ENCODE measurements at places on chromosomes 1 and 21.

DNA sequence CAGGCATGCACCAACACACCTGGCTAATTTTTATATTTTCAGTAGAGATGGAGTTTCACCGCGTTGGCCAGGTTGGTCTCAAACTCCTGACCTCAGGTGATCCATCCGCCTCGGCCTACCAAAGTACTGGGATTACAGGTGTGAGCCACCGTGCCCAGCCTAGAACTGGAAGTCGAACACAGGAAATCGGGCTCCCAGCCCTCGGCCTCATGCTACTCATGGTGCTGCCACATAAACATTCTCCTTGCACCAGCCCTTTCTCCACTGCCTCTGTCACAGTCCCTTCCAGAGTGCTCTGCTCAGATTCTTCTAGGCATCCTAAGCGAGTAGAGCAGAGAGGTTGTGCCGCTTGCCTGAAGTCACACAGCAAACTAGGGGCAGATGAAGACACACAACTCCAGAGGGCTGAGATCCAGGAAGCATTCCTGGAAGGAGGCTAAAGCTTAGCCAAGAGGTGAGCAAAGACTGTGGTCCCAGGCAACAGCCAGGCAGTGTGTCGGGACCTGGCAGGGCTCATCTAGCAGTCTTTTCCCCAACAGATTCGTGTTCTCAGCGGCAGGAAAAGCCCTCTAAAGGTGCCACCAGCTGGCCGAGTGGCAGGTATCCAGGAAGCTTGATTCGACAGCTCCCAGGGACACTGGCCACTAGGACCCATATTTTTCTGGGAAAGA, 29.6 kb upstream of the NPPB start:
- DNase-seq: no peak
- no peak overlapping the region for H3K4me3 ChIP-seq
- H3K27ac ChIP-seq: no peak overlapping the region
- no peaks in the 10 kb centered on the region for H3K27me3 ChIP-seq
- H3K4me1 ChIP-seq: no peaks in the 10 kb centered on the region
- no peaks in the 10 kb centered on the region for H3K36me3 ChIP-seq

DNA sequence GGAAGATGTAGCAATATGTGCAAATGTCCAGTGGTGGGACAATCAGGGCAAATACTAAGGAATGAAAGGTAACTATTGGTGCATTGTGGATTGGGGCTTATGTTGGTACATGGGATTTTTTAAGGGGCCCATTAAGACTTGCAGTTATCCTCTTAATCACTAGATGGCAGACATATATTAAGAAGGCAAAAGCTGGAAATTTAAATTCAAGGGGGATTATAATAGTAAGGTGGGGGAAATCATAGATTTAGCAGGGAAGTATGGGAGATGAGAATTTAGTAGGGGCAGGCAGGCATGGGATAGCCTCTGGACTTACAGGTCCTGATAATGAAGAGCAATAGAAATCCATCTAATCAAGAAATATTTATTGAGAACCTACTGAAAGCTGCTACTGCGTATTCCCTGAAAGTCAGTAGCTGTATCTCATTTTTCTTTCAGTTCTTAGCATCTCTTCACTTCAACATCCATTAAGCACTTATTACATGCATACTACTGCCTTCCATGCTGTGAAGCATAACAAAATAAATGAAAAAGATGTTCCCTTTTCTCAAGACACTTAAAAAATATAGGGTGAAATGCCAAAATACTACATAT, 251.8 kb downstream of the CRB1 start:
- no peak overlapping the region for H3K4me3 ChIP-seq
- H3K27ac ChIP-seq: no peak overlapping the region
- H3K4me1 ChIP-seq: no peaks in the 10 kb centered on the region
- peak; percentile 17 for DNase-seq
- no peaks in the 10 kb centered on the region for H3K27me3 ChIP-seq

DNA sequence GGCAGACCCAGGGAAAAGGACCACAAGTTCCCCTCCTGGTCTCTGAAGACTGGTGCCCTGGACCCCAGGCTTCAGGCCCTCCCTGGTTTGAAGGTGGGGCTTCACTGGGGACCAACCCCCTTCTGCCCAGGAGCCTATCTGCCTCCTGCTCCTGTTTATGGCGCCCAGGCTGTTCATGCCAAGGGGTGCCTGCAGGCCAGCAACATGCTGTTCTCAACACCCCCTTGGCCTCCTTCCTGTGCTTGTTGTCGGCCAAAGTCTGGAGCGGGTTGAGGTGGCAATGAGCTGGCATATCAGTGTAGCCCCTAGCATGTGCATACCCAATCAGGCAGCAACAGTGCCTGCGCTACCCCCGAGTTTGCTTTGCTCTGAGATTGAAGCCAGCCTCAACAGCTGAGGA, 46.3 kb downstream of the ATP6V1G3 start:
- H3K4me1 ChIP-seq: no peaks in the 10 kb centered on the region
- no peak for DNase-seq
- H3K27ac ChIP-seq: no peak overlapping the region
- no peak overlapping the region for H3K4me3 ChIP-seq
- no peaks in the 10 kb centered on the region for H3K36me3 ChIP-seq
- no peaks in the 10 kb centered on the region for H3K27me3 ChIP-seq

DNA sequence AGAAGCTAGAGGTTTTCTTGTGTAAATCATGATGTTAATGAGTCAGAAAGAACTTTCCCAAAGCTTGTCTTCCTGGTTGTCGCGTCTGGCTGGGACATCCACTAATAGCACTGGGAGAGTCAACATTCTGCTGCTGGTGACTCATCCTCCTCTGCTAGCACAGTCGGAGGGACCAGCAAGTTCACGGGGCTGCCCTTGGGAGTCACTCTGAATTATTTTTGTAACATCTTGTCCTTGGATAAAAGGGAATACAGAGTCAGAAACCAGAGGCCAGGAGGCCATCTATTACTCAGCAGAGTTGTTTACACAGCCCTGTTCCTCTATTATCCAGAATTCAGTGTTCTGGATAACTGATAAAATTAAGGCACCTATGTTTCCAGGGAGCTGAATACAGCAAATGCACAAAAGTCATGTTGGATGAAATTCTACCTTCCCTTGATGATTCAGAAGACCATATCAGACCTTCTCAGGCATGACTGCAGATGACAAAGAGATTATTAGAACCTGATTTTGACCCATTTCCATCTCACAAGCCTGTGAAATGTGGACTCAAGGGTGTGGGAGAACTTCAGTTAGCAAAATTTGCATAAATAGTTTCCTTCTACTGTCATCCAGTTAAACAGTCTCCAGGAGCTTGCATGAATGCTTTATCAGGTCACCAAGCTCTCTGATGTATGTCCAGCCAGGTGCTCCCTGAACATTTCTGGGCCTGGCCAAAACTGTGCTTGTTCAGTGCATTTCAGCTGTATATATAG, 68.1 kb downstream of the JAK1 start:
- peaks cover 17% of the 10 kb centered on the region for H3K4me1 ChIP-seq
- H3K36me3 ChIP-seq: peaks cover 5% of the 10 kb centered on the region
- H3K27me3 ChIP-seq: no peaks in the 10 kb centered on the region
- peak; percentile 55 for DNase-seq

GRCh38 chr1:230176326-230176725, 109.3 kb downstream of the GALNT2 start:
- H3K27me3 ChIP-seq: no peaks in the 10 kb centered on the region
- peaks cover 4% of the 10 kb centered on the region for H3K4me1 ChIP-seq
- H3K4me3 ChIP-seq: no peak overlapping the region
- DNase-seq: no peak

DNA sequence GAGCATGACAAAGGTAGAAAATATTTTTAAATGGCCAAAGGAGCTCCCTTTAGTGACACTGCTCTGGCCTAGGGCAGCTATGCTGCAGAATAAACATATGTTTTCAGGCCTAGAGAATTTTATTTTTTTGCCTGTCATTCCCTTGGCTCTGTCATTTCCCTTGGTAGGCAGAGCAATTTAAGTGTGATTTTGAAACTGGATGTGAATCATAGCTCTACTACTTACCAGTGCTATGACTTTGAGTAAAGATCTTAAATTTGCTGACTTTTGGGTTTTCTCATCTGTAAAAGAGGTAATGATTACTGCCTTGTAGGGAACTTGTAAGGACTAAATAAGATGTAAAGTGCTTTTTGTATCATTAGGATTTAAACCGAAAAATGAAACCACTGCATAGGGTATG, 189.0 kb upstream of the ZRANB2 start:
- H3K4me3 ChIP-seq: no peak overlapping the region
- no peak for DNase-seq
- no peaks in the 10 kb centered on the region for H3K36me3 ChIP-seq
- no peaks in the 10 kb centered on the region for H3K27me3 ChIP-seq
- no peak overlapping the region for H3K27ac ChIP-seq

DNA sequence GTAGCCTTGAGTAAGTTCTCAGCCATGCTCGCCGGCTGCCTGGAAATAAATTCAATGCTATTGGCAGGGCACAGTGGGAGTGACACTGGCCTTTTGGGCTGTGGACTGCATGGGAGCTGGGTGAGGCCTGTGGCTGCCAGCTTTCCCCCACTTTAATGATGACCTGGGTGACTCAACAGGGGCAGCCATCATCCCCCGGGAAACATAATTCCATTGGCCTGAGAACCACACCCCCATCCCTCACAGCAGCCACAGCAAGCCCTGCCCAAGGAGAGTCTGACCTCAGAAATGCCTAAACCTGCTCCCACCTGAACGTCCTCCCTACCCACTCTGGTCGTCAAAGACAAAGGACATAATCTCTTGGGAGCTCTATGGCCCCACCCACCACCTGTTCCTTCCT, 384.0 kb downstream of the LTN1 start:
- no peak for DNase-seq
- no peak overlapping the region for H3K27ac ChIP-seq
- H3K36me3 ChIP-seq: no peaks in the 10 kb centered on the region

GRCh38 chr1:44270686-44271628, 57.7 kb downstream of the DMAP1 start:
- no peak overlapping the region for H3K27ac ChIP-seq
- peaks cover under 1% of the 10 kb centered on the region for H3K4me1 ChIP-seq
- no peak overlapping the region for H3K4me3 ChIP-seq
- DNase-seq: no peak
- H3K36me3 ChIP-seq: peaks cover 2% of the 10 kb centered on the region
- H3K27me3 ChIP-seq: no peaks in the 10 kb centered on the region

- no peaks in the 10 kb centered on the region for H3K4me1 ChIP-seq
- H3K27me3 ChIP-seq: no peaks in the 10 kb centered on the region
- no peak overlapping the region for H3K4me3 ChIP-seq
- no peaks in the 10 kb centered on the region for H3K36me3 ChIP-seq
- DNase-seq: no peak
- H3K27ac ChIP-seq: no peak overlapping the region
These were observed 95.1 kb upstream of the TSPAN2 start for GRCh38 chr1:115184260-115184950.

DNA sequence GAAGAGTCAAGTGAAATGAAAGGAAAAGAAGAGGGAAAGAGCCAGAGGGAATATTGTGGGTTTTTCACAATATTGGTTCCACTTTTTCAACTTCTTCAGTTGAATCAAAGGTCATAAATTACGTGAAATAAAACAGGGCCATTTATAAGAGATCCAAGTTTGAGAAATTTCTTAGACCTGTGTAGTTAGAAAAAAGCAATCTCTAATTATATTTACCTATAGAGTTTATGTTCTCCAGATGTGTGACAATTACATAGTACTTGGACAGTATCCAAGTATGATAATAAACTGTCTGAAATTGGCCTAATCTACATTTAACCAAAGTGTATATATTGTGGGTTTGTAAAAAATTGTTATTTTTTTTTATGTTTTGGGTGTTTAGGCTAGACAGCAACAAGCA, 14.4 kb downstream of the DR1 start:
- no peak for DNase-seq
- no peak overlapping the region for H3K27ac ChIP-seq
- peaks cover 8% of the 10 kb centered on the region for H3K4me1 ChIP-seq
- H3K27me3 ChIP-seq: no peaks in the 10 kb centered on the region
- no peak overlapping the region for H3K4me3 ChIP-seq

- no peak for DNase-seq
- peaks cover 12% of the 10 kb centered on the region for H3K4me1 ChIP-seq
- H3K4me3 ChIP-seq: no peak overlapping the region
- H3K27ac ChIP-seq: no peak overlapping the region
- H3K27me3 ChIP-seq: no peaks in the 10 kb centered on the region
These were observed 7.5 kb downstream of the LRRC8C start for GRCh38 chr1:89640440-89640839.

DNA sequence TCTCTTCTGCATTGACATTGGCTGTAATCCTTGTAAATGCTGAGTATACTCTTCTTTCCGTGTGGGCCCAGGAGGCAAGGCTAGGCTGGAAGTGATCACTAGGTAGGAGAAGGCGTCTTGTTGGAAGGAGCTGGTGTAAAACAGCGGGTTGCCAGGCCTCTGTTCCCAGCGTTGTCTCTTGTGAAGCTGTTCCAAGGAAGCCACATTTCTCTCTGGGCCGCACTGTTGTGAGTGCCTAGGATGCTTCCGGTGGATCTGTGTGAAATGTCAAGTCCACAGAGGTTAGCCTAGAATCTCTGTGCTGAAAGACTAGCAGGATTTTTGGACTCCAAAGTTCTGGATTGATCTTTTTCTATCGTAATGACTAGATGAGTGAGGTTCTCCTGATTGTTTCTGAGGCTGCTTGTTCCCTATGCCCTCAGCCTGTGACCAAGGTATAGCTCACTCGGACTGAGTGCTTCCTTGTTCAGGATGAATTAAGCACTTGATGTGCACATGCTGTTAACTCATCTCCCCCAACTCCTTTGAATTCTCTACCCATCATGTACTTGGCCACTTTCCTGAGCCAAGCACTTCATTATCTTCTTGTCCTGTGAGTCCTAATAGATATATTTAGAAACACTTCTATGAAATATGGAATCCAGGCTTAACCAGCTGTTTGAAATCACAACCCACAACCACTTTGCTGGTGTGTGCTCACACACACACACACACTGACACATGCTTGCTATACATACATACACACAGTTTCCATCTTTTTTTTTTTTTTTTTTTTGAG, 63.3 kb downstream of the PBX1 start:
- DNase-seq: no peak
- H3K4me3 ChIP-seq: no peak overlapping the region
- no peak overlapping the region for H3K27ac ChIP-seq
- peaks cover 26% of the 10 kb centered on the region for H3K4me1 ChIP-seq
- peaks cover 6% of the 10 kb centered on the region for H3K36me3 ChIP-seq

DNA sequence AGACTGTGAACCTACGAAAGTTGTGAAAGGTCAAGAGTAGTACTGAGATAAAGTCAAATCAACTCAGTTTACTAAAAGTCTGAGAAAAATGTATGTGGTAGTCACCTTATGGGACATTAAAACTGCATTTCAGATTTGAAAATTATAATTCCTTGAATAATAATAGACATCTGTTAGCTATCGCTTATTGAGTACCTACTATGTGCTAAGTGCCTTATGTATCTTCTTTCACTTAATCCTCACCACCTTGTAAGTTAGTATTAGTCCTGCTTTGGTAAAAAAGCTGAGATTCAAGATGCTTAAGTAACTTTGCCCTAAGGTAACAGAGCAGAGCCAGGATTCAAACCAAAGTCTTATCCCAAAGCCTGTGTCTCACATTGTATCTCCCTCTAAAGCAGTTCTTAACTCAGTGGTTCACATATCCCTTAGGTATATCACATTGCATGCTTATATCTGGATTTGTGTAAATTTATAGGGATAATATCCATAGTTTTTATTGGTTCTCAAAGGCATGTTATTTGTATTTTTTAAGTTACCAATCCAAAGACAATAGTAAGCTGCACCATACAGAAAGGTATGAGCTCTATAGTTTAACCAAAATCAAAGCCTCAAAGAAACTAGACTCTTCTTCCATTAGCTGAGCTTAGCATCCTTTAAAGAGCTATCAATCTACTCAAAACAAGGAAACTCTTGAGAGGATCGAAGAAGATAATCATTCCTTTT, 865 bp downstream of the PIGC start:
- H3K4me1 ChIP-seq: peaks cover 14% of the 10 kb centered on the region
- DNase-seq: no peak

Data from common myeloid progenitor, CD34-positive (primary cell).